ENCODE measurements at places on chromosomes 11 and 22.

- no peak for DNase-seq
These were observed 43.3 kb upstream of the SORL1 start for GRCh38 chr11:121408830-121409229.

DNA sequence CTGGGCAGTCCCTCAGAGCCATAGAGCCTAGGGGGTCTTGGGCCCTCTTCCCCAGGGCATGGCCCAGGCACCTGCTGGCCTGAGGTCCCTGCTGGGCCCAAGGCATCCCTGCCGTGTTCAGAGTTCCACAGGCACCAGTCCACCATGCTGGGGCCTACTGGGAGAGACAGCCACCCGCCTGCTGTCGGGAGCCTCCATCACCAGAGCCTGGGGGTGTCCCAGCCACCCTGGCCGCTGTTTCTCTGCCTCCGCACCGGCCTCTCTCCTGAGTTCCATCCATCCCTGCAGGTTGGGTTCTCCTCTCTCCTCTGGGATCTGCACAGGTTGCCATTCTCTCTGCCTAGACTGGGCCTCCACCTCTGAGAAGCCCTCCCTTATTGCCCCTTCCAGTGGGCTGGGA is 68.6 kb downstream of the KCNQ1 start:
- no peak for DNase-seq

- DNase-seq: no peak
These were observed 25.2 kb upstream of the CARD16 start for GRCh38 chr11:105070306-105070705.

GRCh38 chr11:63877658-63878241 is 38.8 kb downstream of the MARK2 start:
- DNase-seq: no peak

DNA sequence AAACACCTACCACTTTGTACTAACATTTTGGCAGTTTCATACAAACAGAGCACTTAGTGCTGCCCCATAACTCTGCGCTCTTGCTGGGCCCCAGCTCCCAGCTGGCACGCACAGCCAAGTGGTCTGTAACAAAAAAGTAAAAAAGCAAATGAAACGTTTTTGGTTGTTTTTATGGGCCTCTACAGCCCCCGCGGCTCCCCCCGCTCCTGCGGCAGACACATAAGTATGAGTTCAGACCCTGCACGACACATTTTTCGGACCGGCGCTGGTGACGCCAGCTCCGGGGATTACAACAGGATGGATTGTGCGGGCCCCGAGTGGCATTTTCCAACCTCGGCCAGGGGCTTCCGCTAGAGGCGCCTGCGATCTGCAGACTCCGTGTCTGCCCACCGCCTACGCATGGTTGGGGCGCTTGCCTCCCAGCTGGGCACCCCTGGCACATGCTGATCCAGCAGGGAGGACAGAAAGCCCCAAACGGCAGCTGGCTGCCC is 418.2 kb downstream of the SOX6 start:
- DNase-seq: no peak

DNA sequence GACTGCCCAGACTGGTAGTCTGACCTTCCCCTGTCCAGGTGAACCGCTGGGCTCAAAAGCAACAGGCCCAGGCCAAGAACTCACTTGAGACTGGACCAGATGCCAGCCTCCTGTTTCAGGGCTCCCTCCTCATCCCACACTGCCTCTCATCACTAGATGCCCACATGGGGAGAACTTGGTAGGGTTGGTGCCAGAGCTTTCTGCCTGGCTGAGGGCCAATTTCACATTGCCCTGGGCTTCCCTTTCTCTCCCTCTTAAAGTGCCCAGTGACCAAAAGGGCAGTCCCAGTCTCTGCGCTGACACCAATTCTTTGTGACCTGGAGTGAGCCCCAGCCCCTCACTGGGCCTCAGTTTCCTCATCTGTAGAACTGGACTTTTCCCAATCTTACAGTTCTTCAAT is 41.7 kb downstream of the C11orf58 start:
- no peak for DNase-seq

DNA sequence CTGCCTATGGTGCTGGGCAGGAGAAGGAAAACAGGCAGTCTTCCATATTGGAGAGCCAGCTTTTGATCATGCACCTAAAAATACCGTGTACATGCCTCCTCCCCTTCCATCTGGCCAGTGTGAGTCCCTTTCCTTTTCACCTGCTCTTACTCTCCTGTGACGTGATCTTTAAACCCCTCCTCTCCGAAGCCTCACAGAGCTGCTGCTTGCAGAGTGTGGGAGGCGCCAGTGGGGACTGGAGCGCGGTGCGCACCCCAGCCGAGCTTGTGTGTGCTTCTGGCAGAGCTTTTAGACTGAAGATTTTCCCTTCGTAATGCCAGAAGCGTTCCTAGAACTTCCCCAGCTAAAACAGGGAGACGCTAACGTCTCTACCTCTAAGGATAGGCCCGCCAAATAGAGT is 29.8 kb downstream of the MUC6 start:
- DNase-seq: no peak

GRCh38 chr11:6350043-6350442 is 29.7 kb upstream of the CAVIN3 start:
- DNase-seq: no peak

DNA sequence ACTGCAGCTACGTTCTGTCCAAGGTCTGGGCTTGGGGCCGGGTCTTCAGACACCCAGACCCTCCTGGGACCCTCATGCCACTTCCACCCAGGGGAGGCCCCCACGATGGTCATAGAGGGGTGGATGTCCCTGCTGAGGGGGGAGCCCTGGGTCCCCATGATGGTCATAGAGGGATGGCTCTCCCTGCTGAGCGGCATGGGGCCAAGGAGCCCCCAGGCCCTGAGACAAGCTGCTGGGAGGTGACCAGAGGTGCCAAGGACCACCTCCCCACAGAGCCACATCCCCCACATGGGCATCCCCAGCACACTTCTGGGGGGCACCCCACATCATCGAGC is 7.2 kb downstream of the MUC5B start:
- no peak for DNase-seq

DNA sequence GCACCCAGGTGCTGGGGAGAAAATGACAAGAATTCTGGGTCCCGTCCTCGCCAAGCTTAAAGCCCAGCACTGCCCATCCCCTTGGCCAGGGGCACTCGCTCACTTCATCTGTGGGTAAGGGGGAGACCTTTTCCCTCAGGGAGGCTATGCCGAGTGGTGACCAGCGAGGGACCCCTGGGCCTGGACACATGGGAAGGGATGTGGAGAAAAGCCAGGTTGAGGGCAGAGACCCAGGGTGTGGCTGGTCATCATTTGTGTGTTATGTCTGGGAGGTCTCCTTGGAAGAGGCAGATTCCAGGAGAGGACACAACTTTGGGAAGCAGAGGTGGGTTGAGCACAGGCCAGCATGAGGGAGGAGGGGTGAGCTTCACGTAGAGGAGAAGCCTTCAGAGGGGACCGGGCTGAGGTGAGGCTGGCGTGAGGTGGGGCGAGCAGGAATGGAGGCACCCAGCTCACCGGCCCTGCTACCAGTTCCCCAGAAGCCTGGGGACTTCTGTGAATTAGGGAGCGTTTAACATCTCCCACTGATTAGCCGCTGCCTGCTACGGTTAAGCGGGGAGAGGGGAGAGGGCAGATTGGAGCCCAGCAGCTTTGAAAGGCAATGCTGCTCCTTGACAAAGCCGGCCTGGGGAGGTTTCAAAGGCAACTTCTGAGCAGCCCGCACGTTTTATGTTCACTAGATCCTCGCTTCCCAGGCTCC is 25.8 kb upstream of the NECTIN1 start:
- no peak for DNase-seq

GRCh38 chr22:35727436-35727835 is 9.8 kb downstream of the APOL5 start:
- no peak for DNase-seq

- DNase-seq: no peak
These were observed 10.8 kb downstream of the DUSP8 start for GRCh38 chr11:1561266-1561665.

GRCh38 chr11:35030716-35031213 is 108.2 kb upstream of the CD44 start:
- DNase-seq: peak; percentile 68

GRCh38 chr11:58497951-58498350 is 10.0 kb downstream of the OR5B21 start:
- DNase-seq: no peak

GRCh38 chr11:833114-833791 is 501 bp downstream of the CD151 start:
- DNase-seq: no peak

DNA sequence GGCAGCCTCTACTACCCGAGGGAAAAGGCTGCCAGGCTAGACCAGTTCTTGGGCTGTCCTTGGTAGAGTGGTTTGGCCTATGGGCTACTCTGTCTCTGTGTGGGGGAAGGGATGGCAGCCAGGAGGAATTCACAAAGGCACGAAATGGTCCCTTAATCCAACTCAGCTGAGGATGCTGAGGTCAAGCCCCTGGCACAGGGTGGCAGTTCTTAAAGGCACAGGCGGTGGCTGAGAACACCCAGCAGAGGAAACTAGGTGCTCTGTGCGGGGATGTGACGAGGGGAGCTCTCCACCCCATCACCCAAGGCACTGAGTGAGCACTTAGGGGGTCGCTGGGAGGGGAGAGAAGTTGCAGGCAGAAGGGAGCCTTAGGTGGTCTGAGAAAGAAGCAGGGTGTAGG is at the start of gene MFRP:
MFRP (minus strand) TSS at position 101 of the 400 bp plus-strand sequence. CDS start 192 bp downstream, outside the sequence.
- DNase-seq: no peak

DNA sequence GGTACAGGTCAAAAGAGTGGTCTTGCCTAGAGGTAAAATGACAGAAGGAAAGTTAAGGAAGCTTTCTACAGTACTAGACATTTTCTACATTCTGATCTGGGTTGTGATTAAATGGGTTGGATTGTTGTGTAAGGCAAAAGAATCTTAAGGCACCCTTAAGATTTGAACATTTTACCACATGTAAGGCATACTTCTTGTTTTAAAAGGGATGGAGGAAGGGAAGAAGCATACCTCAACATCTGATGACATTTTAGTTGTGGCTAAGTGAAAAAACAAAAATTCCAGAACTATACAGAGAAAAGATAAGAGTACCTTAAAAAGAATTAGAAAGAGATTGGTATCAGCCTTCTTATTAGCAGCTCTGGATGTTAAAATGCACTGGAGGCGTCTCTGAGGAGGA is 356.0 kb upstream of the CADM1 start:
- DNase-seq: no peak

- DNase-seq: no peak
These were observed 119.0 kb downstream of the PARVA start for GRCh38 chr11:12496181-12497025.

GRCh38 chr11:111691741-111692140 is 74.4 kb downstream of the PPP2R1B start:
- DNase-seq: no peak

GRCh38 chr11:2459796-2460531 is 15.2 kb downstream of the KCNQ1 start:
- DNase-seq: no peak

GRCh38 chr11:115906171-115906570 is 402.0 kb upstream of the CADM1 start:
- no peak for DNase-seq

DNA sequence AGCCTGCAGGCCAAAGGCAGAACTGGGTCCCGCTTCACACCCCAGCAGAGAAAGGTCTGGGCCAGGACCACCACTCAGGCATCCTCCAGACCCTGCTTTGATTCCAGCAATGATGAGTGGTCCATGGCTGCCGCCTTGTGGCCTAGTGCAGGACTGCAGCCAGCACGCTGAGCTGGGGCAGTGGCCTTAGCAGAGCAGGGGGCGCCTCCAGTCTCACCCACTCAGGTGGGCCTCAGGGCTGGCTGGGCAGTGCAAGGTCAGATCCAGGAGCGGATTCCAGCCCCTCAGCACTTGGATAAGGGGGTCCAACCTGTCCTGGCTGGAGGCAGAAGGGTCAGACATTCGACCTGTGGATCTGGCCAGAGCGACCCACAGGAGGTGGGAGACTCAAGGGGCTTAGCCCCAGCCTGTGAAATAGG is 9.6 kb upstream of the PDE2A start:
- no peak for DNase-seq

DNA sequence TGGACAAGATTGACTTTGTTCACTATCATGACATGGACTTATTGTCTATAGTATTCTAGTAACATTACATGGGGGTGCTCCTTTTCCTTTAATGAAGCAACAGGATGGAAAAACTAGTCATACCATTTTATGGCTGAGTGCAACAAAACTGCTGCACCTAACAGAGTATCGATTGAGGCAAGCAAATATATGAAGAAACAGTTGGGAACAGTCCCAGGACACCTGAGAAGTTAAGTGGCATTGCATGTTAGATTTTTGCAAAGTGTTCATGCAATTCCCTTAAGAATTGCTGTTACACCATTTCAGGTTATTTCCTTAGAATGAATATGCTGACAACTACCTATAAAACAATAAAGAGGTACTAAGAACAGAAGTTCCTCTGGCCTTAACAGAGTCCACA is 541.5 kb upstream of the ANO3 start:
- DNase-seq: no peak

DNA sequence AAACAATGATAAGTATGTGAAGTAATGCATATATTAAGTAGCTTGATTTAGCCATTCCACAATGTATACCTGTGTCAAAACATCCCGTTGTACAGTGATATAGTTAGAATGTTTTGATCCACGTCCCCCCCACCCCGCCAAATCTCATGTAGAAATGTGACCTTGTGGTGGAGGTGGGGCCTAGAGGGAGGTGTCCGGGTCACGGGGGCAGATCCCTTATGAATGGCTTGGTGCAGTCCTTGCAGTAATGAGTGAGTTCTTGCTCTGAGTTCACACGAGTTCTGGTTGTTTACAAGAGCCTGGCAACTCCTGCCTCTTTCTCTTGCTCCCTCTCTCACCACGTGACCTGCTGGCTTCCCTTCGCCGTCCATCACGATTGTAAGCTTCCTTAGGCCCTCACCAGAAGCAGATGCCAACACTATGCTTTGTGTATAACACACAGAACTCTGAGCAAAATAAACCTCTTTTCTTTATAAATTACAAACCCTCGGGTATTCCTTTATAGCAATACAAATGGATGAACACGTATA is 41.6 kb downstream of the FANCF start:
- no peak for DNase-seq

DNA sequence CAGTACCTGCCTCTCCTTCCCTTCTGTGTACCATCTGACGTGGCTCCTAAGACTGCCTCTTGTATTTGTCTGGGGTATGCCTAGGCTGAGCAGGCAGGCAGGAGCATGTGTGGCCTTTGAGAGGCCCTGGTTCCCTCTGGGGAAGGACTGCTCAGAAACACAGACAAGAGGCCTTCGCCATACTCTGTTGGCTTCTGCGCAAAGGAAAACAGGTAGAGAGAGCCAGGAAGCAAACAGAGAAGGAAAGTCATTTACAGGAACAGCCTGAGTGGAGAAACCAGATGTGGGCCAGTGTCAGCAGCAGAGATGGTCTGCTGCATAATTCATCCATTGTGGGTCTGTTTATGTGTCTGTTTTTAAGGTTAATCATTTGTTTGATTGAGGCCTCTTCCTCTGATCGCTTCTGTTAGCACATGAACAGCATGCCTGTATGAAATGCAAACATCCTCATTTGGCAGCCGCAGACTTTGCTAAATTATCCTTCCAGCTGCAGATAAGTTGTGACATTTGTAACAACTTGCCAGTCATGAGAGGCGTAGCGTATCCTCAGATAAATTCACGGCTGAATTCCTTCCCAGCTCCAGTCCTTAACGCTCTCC is 119.4 kb downstream of the GALNT18 start:
- DNase-seq: no peak

- DNase-seq: no peak
These were observed 261.3 kb upstream of the ARHGAP20 start for GRCh38 chr11:110973401-110973980.
